ENCODE measurements at places on chromosomes 12 and 14.

GRCh38 chr14:31937730-31938346 lies 139.3 kb upstream of the ARHGAP5 start:
- DNase-seq: peak; percentile 46

GRCh38 chr12:3881281-3881950 lies 8.2 kb upstream of the PARP11 start:
- no peak for DNase-seq

DNA sequence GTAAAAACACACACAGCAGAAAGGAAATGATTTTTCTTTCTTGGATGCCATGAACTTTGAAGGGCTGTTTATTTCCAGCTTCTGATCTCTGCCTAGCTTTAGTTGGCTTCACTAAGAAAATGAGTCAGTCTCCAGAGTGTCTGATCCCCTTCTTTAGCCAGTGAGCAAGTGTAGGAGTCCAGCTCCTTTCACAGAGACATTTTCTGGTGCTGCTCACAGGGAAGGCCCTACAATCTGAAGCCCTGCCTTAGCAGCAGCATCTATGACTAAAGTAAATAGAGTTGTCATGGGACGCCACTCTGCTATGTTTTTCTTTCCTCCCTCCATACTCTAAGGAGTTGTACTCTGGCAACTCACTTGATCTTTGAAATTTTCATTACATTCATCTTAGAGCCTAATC lies 103.5 kb downstream of the RPAP3 start:
- no peak for DNase-seq

DNA sequence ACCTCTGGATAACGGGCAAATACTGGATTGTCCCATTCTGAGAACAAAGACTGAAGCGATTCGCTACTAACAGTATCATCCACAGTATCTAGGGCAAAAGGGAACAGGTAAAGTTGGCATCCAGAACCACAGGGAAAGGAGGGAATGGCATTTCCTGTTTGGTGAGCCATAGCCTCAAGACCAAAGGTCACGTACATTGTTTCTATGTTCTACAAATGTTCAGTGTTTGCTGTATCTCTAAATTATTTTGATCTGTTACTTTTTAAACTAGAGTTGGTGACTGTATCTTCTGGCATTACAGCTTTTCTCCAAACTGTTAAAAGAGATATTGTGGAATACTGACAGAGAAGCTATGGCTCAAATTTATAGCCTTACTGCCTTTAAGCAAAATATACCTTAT lies 9.7 kb downstream of the MLH3 start:
- DNase-seq: no peak

GRCh38 chr12:53699678-53700025 lies 23.8 kb upstream of the ATP5MC2 start:
- no peak for DNase-seq

DNA sequence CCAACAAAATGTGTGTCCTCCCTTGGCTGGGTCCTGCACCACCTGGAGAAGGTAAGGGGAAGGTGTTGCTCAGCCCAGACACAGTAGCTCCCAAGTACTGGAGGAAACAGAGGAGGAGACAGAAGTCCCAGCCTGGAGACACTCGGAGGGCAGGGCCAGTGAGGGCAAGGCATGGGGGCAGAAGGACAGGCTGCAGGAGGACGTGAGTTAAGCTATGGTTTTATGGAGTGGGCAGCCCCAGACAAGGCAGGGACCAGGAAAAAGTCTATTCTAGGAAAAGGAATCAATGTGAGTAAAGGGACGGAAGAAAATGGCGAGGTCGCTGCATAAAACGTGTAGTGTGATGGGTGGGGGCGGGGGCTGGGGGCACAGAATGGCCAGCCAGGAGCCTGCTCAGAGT lies 210.1 kb upstream of the DIO3 start:
- no peak for DNase-seq

- no peak for DNase-seq
Observed at GRCh38 chr14:101552786-101553231, 8.5 kb upstream of the DIO3 start.

GRCh38 chr12:28844718-28845117 lies 304.4 kb upstream of the FAR2 start:
- no peak for DNase-seq

- DNase-seq: no peak
Observed at GRCh38 chr14:104925214-104925854, 655 bp downstream of the PLD4 start.
